OCI-M1 (cell line): ENCODE measurements at places on chromosomes 13 and 19.

GRCh38 chr19:50925734-50926133 lies 14.5 kb upstream of the KLK4 start:
- DNase-seq = no peak

GRCh38 chr13:99296398-99296797 lies 10.8 kb downstream of the GPR183 start:
- no peak for DNase-seq

DNA sequence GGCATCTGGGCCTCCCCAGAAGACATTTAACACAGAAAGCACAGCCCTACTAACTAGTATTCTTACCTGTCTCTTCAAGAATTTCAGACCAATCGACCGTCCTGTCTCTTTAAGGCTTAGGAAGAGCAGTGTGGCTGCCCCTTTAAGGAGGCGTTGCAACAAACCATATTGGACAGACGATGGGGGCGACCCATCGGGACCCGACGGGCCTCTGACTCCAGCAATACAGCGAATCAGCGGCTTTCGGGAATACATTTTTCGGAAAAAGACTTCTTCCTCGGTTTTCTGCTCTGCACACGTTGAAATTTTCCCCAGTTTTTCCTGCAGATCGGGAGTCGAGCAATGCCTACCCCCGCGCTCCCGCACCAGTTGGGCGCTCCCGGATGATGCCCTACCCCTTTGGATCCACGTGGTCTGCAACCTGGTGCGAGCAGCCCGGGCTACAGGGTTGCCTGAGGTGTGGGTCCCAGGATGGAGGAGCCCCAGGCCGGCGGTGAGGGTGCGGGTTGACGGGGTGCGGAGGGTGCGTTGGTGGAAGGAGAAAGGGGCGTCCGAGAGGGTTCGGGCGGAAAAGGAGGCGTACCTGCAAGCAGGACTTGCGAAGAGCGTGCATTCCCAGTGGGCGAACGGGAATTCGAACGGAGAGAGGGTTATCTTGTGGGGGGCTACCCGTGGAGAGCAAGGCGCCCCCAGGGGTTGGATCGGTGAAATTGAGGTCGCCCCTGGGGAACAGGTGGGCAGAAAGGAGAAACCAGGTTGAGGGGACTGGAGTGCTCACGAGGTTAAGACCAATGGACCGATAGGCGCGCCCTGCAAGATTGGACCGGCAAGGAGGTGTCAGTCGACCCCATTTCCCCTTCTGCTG lies at the start of gene POLR1G:
Gene POLR1G, plus strand, starts transcription at position 419 of the 865 bp plus-strand sequence. Its CDS starts 53 bp downstream, at position 472.
- DNase-seq = peak; percentile 97

DNA sequence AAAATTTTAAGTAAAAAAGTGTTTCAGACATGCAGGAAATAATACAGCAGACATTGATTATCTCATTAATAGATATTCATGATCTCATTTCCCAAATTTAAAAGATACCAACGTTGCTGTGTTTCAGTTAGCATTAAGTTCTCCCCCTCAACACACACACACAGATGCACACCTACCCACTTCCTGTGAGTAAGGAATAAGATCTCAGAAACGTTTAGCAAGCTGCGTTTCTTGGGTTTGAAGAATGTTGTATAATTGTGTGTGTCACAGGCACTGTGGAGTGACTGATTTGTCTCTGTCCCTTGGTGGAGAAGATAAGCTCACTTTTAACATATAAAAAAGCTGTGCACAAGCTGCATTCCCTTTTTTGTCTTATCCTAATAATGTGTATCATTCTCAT lies 196.8 kb downstream of the PDS5B start:
- no peak for DNase-seq

- DNase-seq = no peak
Observed at GRCh38 chr13:34302596-34302995, 484.6 kb downstream of the RFC3 start.

GRCh38 chr13:112133499-112134390 lies 66.8 kb downstream of the SOX1 start:
- no peak for DNase-seq

DNA sequence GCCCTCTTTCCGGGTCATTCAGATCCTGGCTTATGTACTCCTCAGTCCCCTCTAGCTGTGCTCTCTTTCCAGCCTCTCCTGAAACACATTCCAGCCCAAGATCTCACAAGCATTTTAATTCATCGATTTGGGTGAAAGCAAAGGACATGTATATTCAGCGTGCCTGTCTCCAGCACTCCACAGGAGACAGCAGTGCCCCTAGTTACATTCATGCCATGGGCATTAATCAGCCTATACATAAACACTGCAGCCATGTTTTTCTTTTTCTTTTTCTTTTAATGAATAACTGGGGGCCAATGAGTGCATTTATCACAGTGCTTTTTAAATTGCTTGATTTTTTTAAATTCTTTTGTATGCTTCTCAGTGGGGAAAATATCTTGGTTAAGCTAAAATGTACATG lies 199.1 kb downstream of the DCT start:
- DNase-seq = no peak

DNA sequence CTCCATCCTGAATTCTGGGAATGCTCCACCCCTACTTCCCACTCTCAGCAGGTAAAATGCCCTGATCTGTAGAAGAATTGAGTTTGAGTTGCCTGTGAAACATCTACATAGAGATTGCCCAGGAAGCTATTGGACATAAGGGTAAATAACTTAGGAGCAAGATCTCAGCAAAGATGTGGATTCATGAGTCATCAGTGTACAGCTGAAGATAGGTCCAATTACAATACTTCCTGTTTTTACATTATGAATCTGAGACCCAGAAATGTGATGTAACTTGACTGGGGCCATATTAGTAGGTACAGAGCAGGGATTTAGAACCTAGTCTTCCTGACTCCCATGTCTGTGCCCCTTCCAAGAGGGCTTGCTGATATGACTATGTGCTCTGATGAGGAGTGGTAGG lies 79.4 kb upstream of the FNDC3A start:
- peak; percentile 81 for DNase-seq

GRCh38 chr13:98942997-98943396 lies 34.9 kb downstream of the DOCK9 start:
- no peak for DNase-seq

DNA sequence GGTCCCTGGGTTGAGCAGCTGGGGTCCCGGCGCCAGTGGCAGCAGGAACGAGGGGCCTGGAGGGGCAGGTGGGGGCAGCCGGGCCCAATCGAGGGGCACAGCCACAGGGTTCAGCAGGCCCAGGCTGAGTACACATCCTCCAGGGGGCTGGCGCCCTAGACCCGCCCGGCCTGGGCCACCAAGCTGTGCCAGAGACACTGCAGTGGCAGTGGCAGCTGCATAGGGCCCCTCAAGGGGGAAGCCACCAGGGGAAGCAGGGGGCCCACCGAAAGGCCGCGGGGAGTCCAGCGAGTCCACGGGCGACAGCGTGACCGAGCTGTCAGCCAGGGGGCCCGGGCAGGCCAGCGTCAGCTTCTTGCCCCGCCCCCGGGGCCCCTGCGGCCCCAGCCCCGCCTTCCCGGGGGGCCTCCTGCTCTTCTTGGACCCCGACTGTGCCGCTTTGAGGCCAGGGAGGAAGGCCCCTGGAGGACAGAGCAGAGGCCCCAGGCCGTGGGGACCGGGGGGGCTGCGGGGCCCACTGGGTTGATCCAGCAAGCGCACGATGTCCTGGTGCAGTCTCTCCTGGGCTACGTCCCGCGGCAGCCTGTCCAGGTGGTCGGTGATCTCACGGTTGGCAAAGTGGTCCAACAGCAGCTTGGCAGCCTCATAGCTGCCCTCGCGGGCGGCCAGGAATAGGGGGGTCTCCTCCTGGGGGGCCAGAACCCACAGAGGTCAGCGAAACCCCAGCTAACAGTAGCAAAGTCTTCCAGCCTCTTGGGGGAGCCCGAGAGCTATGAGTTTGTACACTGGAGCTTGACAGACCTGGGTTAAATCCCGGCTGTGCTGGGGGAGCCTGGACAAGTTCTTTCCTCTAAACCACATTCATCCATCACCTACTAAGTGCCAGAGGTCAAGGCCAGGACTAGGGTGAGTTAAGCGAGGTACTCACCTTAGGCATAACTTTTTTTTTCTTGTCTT lies 39.5 kb downstream of the NOTCH3 start:
- DNase-seq = peak; percentile 62

- DNase-seq = peak; percentile 4
Observed at GRCh38 chr13:31898378-31899071, 133.0 kb upstream of the FRY start.

- DNase-seq = peak; percentile 24
Observed at GRCh38 chr13:19781526-19781925, 1.2 kb downstream of the PSPC1 start.

GRCh38 chr13:77056382-77056781 lies 29.4 kb upstream of the FBXL3 start:
- no peak for DNase-seq

- DNase-seq = no peak
Observed at GRCh38 chr19:35460608-35461007, 12.6 kb downstream of the FFAR2 start.

GRCh38 chr19:1258707-1259205 lies 10.4 kb downstream of the MIDN start:
- DNase-seq = peak; percentile 54

- peak; percentile 93 for DNase-seq
Observed at GRCh38 chr19:4065430-4066175, 1.1 kb downstream of the ZBTB7A start.

DNA sequence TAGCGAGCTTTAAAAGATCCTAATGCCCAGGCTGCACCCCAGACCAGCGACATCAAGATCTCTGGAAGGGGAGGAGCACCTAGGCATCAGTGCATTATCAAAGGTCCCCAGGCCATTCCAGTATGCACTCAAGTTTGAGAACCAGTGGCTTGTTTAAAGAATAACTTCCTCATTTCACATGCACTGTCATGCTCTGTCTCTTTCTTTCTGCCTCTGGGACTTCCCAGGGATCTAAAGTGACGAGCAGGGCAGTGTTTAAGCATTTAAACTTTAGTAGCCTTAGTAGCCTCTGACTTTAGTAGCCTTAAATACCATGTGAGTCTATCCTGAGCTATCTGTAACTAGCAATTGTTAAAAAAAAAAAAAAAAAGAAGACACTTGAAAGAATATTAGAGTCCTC lies 8.9 kb upstream of the FARP1 start:
- DNase-seq = peak; percentile 94

GRCh38 chr19:784541-784940 lies 12.7 kb upstream of the PTBP1 start:
- no peak for DNase-seq

GRCh38 chr13:62524498-62524897 lies 1108.8 kb upstream of the PCDH20 start:
- DNase-seq = no peak

DNA sequence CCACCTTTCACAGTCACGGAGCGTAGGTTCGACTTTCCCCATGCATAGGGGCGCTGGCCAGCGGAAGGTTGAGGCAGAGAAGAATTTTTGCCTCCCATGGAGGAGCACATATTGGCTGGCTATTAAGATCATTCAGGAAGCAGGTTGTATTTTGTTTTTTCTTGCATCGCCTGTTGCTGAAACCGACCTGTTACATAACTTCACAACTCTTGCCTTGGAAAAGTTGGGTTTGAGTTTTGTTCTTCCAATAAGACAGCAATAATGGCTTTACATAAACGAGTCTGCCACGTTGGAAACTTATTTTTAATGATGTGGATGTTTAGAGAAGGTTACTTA lies 1.4 kb downstream of the UPF1 start:
- no peak for DNase-seq

DNA sequence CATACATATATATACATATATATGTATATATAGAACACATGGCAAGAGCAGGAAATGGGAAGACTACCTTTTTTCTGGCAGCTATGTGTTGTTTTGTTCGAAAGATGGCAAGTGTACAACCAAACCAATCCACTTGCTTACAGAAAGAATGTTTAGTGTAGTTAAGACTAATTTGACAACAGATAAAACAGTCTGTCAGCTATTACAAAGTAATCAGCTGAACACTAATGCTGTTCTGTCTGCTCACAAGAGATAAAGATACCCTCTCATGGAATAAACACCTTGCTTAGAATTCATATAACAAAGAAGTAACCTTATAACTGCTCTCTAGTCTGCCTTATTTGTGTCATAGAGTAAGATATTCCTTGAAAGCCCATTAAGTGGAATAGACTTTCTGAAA lies 858 bp upstream of the KCNRG start:
- DNase-seq = peak; percentile 55

- DNase-seq = peak; percentile 67
Observed at GRCh38 chr13:65605396-65605795, 1624.7 kb downstream of the PCDH9 start.

DNA sequence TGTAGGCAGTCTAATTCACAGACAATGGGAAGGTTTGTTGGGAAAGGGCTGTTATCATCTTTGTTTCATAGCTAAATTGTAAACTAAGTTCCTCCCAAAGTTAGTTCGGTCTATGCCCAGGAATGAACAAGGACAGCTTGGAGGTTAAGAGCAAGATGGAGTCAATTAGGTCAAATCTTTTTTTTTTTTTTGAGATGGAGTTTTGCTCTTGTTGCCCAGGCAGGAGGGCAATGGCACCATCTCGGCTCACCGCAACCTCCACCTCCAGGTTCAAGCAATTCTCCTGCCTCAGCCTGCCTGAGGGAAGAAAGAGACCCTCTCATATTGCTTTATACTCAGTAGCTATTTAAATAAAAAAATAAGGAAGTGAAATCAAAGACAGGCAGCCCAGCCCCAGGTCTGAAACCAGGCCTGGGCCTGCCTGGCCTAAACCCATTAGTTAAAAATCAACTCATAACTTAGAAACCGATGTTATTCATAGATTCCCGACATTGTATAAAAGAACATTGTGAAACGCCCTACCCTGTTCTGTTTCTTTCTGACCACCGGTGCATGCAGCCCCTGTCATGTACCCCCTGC lies 297.4 kb upstream of the SGCG start:
- DNase-seq = no peak

- no peak for DNase-seq
Observed at GRCh38 chr13:43362556-43362955, 339.2 kb downstream of the DNAJC15 start.

- DNase-seq = no peak
Observed at GRCh38 chr13:80707000-80707983, 366.4 kb upstream of the SPRY2 start.

DNA sequence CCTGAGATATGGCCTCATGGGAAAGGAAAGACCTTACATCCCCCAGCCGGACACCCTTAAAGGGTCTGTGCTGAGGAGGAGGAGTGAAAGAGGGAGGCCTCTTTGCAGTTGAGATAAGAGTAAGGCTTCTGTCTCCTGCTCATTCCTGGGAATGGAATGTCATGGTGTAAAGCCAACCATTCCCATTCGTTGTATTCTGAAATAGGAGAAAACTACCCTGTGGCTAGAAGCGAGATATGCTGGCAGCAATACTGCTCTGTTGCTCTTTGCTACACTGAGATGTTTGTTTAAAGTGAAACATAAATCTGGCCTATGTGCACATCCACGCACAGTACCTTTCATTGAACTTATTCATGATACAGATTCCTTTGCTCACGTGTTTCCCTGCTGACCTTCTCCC lies 783 bp upstream of the ZNF587B start:
- DNase-seq = no peak

- peak; percentile 98 for DNase-seq
Observed at GRCh38 chr19:52397310-52398080, at the start of gene ZNF528. ZNF528 (plus strand) TSS chr19:52397849; CDS start chr19:52402014, 4,165 bp downstream.
